T-helper 2 cell (primary cell): ENCODE measurements at places on chromosomes 12 and 14.
A peak's percentile ranks its signal among the peaks of the same experiment; 100 is the strongest.

DNA sequence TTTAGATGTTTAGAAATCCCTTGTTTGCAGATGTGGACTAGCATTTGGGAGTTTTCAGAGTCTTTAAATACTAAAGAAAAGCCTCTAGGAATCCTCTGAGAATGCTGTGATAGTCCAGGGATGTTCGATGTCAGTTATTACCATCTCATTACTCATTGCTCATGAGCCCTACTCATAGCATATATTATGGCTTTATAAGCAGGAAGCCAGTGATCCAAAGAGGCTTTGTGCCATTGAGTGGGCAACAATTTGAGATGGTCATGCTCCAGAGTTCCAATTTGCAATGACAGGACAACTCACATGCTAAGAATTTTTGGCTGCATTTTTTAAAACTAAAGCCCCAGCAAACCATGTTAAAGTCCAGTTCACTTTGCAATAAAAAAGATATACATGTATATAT is 163.0 kb downstream of the OTOGL start:
- DNase-seq = no peak

DNA sequence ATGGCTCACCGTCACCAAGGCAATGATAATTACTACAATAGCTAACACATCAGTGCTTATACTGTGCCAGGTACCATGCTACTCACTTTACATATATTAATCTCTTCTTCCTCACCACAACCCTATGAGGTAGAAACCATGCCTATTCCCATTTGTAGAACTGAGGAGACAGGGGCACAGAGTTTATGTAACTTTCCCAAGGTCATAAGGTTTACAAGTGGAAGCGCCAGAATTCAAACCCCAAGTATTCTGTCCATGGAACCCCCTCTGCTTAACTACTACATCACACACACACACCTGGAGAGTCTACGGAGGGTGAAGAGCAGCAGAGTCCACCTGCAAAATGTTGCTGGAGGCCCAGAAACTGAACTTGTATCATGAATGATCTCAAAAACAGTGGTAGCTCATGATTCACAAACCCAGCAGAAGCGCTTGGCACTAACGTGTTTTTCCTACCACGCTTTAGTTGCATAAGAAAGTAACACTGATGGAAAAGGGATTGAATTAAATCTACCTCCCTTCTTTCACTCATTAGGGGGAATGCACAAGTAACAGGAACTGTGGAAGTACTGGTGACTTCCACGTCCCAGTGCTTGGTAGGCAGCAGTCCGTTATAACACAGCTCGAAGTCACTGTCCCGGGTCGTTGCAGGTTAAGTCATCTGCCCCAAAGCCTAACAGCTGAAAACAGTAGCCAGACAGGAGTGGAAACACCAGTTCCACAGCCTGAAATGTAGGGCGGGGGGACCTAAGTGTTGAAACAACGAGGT is 2.0 kb downstream of the ITPR2 start:
- no peak for DNase-seq

GRCh38 chr12:75917083-75917482 is 114.5 kb downstream of the PHLDA1 start:
- no peak for DNase-seq

- no peak for DNase-seq
Observed at GRCh38 chr14:104115131-104115600, 23.2 kb upstream of the KIF26A start.

DNA sequence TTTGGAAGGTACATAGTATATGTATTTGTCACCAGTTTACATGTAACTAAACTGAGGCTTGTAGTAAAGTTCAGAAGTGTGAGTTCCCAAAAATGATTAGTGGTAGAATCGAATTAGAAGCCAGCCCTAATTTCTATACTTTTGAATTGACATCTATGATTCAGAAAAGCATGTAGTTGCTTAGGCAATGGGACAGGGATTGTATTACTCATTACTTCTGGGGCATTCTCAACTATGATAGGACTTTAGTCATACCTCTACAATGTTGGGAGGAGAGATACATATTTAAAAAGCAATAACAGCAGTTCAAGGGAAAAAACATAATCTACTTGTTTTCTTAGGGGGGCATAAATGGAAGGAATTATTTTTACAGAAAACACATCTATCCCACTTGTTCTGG is 277.9 kb upstream of the E2F7 start:
- no peak for DNase-seq

GRCh38 chr12:59250766-59251165 is 330.5 kb upstream of the LRIG3 start:
- DNase-seq = no peak

GRCh38 chr14:76516884-76517283 is 140.9 kb downstream of the ESRRB start:
- DNase-seq = no peak

- no peak for DNase-seq
Observed at GRCh38 chr14:101851736-101852405, 90.4 kb downstream of the PPP2R5C start.

GRCh38 chr12:79455286-79455685 is 235.5 kb downstream of the PAWR start:
- DNase-seq = no peak

DNA sequence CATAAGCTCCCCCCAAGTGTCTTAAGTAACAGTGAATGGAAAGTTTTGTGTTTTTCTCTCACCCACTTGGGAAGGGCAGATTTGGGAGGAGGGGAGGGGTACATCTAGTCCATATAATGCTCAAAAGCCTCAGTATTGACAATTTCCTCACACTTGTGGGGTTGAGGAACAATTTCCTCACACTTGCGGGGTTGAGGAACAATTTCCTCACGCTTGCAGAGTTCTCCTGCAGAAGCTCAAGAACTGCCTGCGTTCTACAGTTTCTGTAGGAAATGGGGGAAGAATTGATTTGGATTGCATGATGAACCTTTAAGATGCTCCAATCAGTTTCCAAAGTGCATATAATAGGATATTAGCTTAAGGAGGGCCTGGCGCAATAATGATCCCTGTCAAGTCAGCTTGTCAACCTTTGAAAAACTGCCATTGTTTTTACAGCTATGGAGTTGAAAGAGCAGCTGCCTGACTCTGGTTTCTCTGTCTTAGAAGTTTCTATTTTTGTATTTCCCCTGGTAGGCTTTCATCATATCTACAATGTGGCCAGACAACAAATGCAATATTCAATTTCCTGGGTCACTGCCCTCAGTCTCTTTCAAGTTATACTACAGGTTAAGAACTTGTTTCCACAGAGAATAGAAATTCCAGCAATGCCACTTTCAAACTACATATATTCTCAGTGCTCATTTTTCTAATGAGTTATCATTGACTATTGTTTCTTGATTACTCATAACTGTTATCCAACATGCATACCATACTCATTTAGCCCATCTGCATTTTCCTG is 66.5 kb downstream of the PLEKHG7 start:
- DNase-seq = no peak

GRCh38 chr12:3014641-3015040 is 55.4 kb downstream of the TEAD4 start:
- DNase-seq = no peak

- DNase-seq = no peak
Observed at GRCh38 chr12:80374615-80375014, 69.4 kb upstream of the PTPRQ start.

- DNase-seq = no peak
Observed at GRCh38 chr12:47023953-47024352, 55.5 kb upstream of the PCED1B start.

DNA sequence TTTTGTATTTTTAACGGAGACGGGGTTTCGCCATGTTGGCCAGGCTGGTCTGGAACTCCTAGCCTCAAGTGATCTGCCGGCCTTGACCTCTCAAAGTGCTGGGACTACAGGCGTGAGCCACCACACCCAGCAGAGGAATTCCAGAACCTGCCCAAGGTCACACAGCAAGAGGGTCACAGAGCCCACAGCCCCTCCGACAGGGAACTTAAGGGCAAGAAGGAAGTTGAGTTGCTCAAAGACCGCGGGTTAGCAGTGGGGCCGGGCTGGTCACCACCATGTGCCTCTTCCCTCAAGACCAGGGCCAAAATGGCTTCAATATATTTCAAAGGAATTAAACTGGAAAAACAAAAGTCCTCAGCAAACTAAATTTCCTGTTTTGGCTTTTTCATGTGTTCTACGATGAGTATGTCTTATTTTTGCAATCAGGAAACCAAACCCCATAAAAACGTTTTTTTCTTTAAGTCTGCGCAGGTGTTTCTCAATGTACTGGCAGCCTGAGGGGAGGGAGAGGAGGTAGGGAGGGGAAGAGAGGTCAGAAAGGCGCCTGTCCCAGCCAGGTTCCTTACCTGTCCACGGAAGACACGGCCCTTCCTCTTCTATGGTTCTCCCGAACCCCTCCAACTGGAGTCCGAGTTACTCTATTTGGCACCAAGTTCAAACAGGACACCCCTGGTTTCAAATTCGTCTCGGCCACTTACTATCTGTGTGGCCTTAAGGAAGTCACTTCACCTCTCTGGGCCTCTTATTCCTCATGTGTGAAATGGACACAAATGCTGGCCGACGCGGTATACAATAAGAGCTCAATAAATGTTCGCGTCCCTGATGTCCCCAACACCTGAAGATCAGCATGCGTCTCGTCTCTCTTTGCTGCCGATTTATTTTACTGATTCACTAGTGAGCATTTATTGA is 778 bp downstream of the SLC8B1 start:
- DNase-seq = no peak

GRCh38 chr14:71473843-71474242 is 458.4 kb upstream of the RGS6 start:
- no peak for DNase-seq

DNA sequence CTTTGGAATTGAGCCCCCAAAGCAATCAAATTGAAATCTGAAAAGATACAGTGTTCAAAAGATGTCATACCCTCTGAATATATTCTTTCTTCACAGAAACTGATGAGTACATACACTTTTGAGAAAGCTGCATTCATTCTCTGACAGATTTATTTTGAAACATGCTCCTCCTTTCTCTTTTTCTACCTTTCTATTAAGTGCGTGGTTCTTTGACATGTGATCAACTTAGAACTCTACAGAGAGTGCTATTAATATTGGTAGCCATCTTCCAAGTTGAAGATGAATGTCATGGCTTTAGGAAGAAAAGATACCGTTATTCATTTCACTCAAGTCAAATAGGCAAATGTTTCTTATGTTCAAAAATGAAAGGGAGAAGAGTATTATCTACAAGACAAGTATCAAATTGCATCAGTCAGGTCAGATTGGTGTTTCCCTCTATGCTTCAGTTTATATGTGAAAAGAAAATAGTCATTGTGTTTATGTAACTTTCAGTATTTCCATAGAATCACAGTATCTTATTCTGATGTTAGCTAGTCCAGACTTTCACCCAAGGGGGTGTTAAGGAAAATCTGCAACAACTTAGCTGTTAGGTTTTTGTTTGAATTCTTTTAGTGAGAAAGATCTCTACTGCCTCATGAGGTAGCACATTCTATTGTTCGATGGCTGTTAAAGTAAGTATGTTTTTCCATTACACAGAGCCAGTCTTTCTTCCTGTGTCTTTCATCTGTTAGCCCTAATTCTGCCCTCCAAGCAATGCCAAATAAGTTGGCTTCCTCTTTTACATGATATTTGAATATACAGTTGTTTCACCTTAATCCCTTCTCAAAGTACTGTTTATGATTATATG is 55.4 kb upstream of the GARIN2 start:
- DNase-seq = no peak

DNA sequence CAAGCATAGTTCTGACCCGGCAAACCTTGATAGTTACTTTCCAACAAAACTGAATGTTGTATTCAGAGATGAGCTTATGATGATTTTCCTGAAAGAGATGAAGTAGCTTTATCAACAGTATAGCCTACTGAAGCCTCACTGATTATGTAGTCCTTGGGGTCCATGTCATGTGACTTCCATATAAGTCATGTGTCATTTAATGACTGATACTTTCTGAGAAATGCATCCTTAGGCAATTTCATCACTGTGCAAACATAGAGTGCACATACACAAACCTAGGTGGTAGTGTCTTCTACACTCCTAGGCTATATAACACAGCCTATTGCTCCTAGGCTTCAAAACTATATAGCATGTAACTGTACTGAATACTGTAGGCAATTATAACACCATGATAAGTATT is 28.5 kb upstream of the TUBA1C start:
- DNase-seq = no peak

GRCh38 chr12:55746913-55747231 is 4.0 kb downstream of the GDF11 start:
- no peak for DNase-seq

GRCh38 chr12:71587012-71587411 is 76.6 kb downstream of the ZFC3H1 start:
- DNase-seq = no peak

GRCh38 chr12:47816403-47817271 is 3.1 kb downstream of the HDAC7 start:
- DNase-seq = no peak

GRCh38 chr14:63909984-63910383 is 57.2 kb downstream of the SYNE2 start:
- no peak for DNase-seq

DNA sequence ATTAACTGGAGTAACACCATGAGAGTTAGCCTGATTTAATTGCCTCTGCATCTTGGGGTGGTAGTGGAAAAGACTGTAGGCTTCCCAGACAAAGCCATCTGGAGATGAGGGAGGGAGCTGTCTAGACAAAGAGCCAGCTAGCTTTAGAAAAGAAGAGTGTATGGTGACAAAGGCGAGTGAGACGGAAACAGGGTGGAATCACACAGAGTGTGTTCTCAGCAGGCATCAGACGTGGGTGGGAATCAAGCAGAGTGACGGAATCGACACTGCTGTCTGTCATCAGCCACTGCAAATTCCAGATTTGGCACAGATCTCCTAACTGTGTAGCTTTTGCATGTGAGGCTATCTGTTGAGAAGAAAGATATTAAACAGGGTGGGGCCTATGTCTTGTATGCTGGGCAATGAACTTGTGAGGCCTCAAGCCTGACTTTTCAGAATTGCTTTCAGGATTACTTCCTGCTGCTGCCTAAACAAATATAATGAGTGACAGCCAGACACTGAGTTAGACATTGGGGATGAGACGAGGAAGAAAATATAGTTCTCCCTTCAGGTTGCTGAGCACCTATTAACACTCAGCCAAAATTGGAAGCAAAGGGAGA is 236.5 kb upstream of the GRIP1 start:
- no peak for DNase-seq

DNA sequence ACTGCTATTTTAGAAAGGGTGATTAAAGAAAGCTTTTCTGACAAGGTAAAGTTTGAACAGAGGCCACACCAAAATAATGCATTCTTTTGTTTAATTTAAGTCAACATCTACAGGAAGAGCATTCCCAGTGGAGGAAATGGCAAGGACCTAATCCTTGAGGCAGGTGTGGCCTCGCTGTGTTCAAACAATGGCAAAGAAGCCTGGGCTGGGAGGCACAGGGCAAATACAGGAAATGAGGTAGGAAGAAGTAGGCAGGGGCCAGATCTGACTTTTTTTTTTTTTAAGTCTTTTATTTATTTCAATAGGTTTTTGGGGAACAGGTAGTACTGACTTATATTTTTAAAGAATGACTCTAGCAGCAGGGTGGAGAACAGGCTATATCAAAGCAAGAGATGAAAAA is 53.5 kb downstream of the ARMH4 start:
- no peak for DNase-seq

- no peak for DNase-seq
Observed at GRCh38 chr14:52609445-52610044, 56.9 kb downstream of the GPR137C start.

GRCh38 chr12:68364893-68365725 is 32.9 kb upstream of the MDM1 start:
- DNase-seq = peak; percentile 75

GRCh38 chr12:91139286-91139685 is 28.0 kb upstream of the LUM start:
- DNase-seq = no peak

GRCh38 chr14:49939884-49940510 is 47.1 kb downstream of the ARF6 start:
- DNase-seq = no peak

- no peak for DNase-seq
Observed at GRCh38 chr12:12840580-12840899, 27.4 kb downstream of the DDX47 start.
